ENCODE measurements at places on chromosomes 4 and X.

GRCh38 chr4:37902212-37902611, 11.3 kb downstream of the TBC1D1 start:
- no peak for DNase-seq

DNA sequence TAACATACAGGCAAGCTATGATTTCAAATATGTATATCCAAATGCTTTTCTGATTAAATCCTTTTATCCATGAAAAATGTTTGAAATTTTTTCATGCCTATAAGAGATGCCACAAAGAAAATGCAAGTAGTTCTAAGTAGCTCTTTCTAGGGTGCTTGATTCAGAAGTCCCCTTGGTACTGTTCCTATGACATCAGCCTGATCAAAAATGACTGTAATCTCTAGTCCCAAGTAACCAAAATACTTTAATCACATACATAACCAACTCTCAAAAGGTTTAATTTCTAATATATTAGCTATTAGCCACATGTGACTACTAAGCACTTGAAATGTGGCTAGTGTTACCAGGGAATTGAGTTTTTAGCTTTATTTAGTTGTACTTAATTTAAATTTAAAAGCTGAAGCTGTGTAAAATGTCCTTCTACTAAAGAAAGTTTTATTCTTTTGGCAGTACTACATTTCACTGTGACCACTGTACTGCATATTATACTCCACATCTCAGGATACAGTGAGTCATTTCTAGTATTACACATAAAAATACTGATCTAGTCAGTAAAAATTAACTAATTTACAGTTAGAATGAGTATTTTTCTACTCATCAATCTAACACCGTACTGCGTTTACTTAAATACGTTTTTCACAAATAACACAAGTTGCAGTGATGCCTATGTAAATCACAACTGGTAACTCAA, 33.9 kb downstream of the FBXW7 start:
- no peak for DNase-seq

DNA sequence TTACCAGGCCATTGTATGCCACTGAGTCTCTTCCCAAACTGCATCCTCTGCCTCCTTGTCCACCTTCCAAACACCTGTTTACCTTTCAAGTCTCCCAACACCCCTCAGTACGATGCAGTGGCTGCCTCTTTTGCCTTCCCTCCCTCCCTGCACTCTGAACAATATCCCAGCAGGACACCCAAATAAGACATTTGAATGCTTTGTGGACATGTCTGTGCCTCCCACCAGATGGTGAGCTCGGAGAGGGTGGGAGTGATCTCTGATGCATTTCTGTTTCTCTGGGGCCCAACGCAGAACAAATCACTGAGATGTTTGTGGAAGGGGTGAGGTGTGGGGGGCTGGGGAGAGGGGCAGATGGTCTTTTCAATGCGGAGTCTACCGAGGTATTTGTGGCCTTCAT, 33.4 kb downstream of the PJA1 start:
- DNase-seq = no peak

GRCh38 chrX:115499112-115499805, 61.7 kb upstream of the PLS3 start:
- peak; percentile 6 for DNase-seq

GRCh38 chr4:189062047-189062820, 878.4 kb upstream of the FRG1 start:
- DNase-seq = no peak

GRCh38 chrX:124641737-124642491, 295.6 kb downstream of the SH2D1A start:
- no peak for DNase-seq
